ENCODE measurements at places on chromosomes 7 and 10. TPM values are rescaled to one million over a fixed set of nuclear protein-coding genes. Genes with fewer than 3 reads are reported as not detected.

DNA sequence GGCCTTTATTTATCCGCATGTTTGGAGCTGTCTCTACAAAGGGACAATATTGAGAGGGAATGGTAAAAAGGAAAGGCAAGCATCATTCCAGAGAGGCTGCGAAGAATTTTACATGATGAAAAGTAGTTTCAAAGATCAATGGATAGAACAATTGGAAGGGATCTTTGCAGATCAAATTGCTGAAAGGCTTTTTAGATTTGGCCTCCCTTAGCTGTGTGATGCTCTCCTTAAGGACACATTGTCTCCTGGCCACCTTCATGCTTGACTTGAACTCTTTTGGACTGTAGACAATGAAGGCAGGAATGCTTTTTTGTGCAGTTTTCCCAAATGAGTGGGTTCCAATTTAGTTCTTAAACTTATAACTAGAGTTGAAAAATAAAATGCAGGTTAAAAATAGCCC lies 344.7 kb downstream of the ARL4A start:
- DNase-seq, result peak; percentile 50
- H3K4me3 ChIP-seq, result no peak overlapping the region
- peak overlapping the region; percentile 31 for H3K27ac ChIP-seq
- H3K4me1 ChIP-seq, result peaks cover 25% of the 10 kb centered on the region
- H3K36me3 ChIP-seq, result no peaks in the 10 kb centered on the region
- no peaks in the 10 kb centered on the region for H3K27me3 ChIP-seq

DNA sequence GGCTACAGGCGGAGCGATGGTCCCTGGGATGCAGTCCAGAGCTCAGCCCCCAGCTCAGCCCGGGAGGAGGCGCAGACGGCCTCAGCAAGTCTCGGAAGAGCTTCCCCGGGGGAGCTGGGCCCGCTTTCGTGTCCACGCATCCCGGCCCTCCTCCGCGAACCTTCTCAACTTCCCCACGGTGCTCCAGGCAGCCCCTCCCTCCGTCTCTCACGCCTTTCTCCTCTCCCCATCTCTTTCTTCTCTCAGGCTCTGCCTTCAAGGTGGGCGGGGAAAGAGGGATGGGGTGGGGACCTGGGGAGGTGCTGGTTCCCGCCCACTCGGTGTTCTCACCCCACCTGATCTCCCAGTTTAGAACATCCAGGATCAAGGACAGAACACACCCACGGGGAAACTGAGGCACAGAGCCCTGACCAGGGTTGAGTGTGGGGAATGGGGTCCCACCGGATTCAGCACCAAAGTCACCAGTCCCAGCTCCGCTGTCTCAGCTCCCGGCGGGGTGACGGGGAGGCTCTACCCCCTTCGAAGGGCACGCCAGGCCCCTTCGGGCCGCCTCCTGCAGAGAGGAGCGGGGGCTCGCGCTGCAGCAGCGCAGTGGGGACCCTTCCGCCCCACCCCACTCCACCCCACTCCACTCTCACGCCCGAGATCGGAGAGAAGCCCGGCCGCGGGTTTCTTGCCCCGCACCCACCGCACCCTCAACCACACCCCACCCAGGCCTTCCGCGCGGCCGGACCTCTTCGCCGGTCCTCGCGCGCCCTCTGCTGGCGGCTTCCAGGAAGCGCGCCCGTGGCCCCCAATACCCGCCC lies 18.2 kb downstream of the POLL start:
- H3K36me3 ChIP-seq, result no peaks in the 10 kb centered on the region
- H3K27me3 ChIP-seq, result peaks cover 84% of the 10 kb centered on the region
- H3K4me1 ChIP-seq, result peaks cover 18% of the 10 kb centered on the region

DNA sequence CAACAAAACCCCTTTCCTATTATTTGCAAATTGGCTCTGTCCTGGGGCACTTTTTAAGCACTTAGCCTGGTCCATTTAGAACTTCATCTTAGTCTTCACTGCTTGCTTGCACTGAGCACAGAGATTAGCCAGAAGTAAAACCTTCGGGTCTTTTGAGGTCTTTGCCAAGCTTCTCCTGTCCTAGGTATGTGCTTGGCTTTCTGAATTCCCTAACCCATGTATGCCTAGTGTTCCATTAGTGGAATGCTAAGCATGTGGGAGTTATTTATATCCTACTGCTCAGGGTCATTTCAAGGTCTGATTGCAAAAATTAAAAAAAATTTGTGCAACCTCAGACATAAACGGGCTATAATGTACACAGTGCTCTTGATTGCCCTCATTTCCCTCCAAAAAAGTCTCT lies 18.0 kb downstream of the ZNF37A start:
- DNase-seq, result no peak
- H3K27me3 ChIP-seq, result no peaks in the 10 kb centered on the region
- no peak overlapping the region for H3K27ac ChIP-seq

DNA sequence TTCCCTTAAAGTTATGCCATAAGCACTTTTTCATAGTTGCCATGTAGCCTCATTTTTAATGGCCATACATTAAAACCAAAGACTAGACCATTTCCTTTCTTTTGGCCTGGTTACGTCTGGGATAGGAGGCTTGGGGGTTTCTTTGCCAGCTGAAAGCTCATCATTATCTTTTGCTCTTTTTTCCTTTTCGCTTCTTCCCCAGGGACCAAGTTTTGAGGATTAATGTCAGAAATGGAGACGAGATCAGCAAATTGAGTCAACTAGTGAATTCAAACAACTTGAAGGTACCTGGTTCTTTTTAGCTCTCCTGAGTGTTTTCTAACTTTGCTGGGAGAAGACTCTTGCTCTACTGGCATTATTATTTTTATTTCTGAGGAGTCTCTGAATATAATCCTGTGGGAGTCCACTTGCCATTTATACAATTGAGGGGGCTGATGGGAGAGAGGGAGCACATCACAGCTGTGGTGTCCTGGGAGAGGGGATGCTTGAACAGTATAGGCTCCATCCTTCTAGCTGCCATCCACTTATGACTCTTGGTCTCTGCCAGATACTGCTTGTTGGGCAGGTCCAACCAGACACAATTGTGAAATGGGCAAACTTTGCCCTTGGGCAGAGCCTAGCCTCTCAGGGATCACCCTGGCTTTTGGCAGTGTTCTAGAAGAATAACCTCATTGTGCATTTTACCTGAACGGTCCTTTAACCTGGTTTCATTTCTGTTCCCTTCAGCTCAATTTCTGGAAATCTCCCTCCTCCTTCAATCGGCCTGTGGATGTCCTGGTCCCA lies 5.8 kb downstream of the CPA4 start:
- H3K4me1 ChIP-seq, result no peaks in the 10 kb centered on the region
- H3K4me3 ChIP-seq, result no peak overlapping the region
- no peaks in the 10 kb centered on the region for H3K27me3 ChIP-seq
- DNase-seq, result no peak
- H3K36me3 ChIP-seq, result no peaks in the 10 kb centered on the region
- H3K27ac ChIP-seq, result no peak overlapping the region

EPO gene
- total RNA-seq, result 0.58 TPM
